ENCODE measurements at places on chromosomes 2 and 18. TPM values are rescaled to one million over a fixed set of nuclear protein-coding genes. Genes with fewer than 3 reads are reported as not detected.

DNA sequence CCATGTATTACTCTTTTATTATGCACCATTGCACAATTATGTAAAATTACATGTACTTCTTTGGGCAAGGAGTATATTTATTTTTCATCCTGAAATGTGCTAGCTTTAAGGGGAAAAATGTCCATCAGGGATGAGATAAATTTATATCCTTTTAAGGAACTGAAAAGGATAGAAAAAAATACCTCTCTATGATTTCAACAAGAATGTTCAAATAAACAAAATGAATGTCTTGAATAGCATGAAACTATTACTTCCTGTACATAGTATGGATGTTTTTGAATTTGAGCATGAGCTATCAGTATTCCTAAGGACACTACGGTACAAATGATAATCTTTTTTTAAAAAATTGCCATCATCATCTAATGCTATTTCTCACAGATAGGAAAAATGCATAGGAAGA lies 1611.9 kb upstream of the ZEB2 start:
- no peak for DNase-seq

- no peak for DNase-seq
Measured at GRCh38 chr2:40131081-40131704, 320.7 kb downstream of the SLC8A1 start.

DNA sequence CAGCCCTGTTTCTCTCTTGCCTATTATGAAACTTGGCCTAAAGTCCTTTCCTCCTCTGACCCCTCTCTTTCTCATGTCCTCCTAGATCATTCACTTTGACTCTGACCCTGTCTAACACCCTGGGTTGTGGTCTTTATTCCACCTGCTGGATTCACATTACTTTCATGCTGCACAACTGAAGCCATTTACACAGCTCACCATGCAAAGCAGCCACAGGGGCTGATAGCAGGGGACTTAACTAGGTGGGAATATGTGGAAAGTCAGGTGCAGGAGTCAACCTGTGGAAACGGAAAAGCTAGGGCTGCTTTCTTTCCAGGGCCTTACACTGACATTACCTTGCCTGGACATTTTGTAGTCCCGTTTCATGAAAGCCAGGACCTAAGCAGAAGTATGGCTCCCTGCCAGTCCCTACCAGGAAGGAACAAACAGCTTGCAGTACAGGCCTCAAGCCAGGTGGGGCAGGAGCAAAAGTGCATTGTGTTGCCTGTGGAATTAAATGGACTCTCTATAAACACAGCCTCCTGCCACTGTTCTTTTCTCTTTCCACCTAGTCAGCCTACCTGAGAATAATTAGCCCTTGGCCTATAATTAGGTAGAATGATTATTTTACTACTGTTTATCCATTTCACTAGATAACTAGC lies 11.8 kb downstream of the MAPRE3 start:
- no peak for DNase-seq

GRCh38 chr2:131039535-131039907 lies 53.7 kb downstream of the FAM168B start:
- no peak for DNase-seq

- no peak for DNase-seq
Measured at GRCh38 chr2:13662055-13662454, 945.3 kb downstream of the TRIB2 start.

DNA sequence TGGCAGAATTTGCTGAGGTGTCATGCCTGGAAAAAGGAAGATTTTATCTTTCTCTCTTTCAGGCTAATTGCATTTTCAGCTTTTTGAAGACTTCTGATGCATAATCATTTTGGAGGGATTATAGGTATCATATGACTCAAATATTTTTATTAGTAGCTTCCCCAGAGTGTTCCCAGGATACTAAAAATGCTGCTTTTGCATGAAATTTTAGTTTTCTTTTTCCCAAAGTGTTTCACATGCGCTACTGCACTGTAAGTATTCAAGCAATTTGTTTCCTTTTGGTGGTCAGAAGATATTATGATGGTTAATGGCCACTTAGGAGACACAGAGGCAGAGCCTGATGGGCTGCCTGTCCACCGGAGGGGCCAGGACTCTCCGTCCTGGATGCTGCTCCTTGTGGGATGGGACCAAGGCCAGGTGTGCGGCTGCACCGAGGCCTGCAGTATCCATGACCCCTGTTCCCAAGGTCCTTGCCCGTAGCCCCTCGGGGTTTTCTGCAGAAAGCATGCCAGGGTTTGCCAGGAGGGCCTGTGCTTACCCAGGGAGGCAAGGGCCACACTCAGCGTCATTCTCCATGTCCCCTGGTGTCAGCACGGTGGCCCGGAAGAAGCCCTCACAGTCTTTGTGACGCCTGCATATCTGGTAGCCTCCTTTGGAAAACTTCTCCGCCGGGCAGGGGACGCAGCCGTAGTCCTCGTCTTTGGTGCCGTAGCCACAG lies 60.2 kb downstream of the EDAR start:
- no peak for DNase-seq

GRCh38 chr2:157853211-157853610 lies 22.9 kb downstream of the ACVR1 start:
- no peak for DNase-seq

DYNAP gene
- total RNA-seq: not detected

C2orf81 gene
- 1.1 TPM for total RNA-seq

ANKRD30BL gene
- not detected for total RNA-seq

RASGRP3 gene
- total RNA-seq: 49.4 TPM

GDF7 gene
- 0.94 TPM for total RNA-seq
